ENCODE measurements at places on chromosomes 5 and 9.

GRCh38 chr5:143760131-143760505 is 51.8 kb upstream of the HMHB1 start:
- H3K4me1 ChIP-seq = no peaks in the 10 kb centered on the region
- H3K27me3 ChIP-seq = no peaks in the 10 kb centered on the region
- no peak for DNase-seq
- H3K4me3 ChIP-seq = no peak overlapping the region
- H3K27ac ChIP-seq = no peak overlapping the region
- no peaks in the 10 kb centered on the region for H3K36me3 ChIP-seq

- H3K27me3 ChIP-seq = no peaks in the 10 kb centered on the region
- H3K4me3 ChIP-seq = no peak overlapping the region
- H3K4me1 ChIP-seq = no peaks in the 10 kb centered on the region
- no peaks in the 10 kb centered on the region for H3K36me3 ChIP-seq
- no peak for DNase-seq
Measured at GRCh38 chr9:80968611-80969010, 720.7 kb downstream of the TLE1 start.

DNA sequence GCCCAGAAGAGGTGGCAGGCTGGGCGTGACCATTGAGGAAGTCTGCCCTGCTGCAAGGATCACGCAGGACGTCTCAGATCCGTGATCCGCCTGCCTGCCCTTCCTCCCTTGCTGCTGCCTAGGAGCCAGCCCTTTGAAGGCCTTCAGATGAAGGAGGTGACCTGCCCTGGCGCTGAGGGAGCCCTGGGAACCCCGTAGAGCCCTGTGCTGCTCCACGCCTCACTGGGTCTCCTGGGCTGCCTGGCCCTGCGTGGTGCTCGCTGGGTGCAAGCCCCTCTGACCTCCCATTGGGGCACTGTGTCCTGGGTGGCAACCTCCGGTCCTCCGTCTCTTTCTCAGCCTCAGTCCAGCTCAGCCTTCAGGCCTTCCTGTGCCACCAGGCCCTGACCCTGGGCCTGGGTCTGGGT is 295.3 kb upstream of the IRX4 start:
- no peak for DNase-seq
- no peak overlapping the region for H3K4me3 ChIP-seq
- H3K27me3 ChIP-seq = no peaks in the 10 kb centered on the region
- H3K4me1 ChIP-seq = no peaks in the 10 kb centered on the region
- H3K36me3 ChIP-seq = no peaks in the 10 kb centered on the region

DNA sequence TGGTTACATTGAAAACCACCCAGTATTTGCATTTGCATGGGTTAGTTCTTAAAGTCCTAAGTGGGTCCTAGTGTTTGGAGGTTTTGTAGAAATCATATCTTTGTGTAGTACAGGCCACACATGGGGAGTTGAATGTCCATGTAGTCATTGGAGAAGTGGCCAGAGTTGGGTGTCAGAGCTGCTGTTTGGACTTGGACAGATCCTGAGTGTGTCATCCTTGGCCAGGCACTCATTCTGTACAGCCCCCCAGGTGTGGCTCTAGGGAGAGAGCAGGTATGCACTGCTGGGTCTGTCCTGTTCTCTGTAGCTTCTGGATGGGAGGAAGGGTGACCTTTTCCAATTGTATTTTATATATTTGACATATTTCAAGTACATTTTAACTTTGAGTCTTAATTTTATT is 82.4 kb downstream of the IQGAP2 start:
- H3K4me3 ChIP-seq = no peak overlapping the region
- DNase-seq = no peak
- H3K4me1 ChIP-seq = no peaks in the 10 kb centered on the region
- H3K36me3 ChIP-seq = no peaks in the 10 kb centered on the region
- H3K27me3 ChIP-seq = no peaks in the 10 kb centered on the region

DNA sequence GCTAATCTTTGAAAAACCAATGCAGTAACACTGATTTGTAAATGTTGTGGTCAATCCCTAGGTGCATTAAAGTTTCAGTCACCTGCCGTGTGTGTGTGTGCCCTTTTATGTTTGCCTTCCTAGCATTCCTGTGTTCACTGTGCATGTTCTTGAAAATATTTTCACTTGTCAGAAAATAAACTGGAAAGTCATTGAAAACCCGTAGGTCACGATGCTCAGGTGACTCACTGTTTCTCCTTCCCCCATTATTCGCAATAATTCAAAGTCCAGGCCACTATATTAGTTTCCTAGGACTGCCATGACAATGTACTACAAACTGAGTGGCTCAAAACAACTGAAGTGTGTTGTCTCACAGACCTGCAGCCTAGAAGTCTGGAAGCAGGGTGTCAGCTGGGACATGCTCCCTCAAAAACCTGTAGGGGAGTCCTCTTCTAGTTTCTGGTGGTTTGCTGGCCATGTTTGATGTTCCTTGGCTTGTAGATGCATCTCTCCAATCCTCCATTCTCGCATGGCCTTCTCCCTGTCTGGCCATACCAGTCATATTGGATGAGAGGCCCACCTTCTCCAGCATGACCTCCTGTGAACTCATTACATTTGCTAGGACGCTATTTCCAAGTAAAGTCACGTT is 29.3 kb downstream of the MARVELD2 start:
- H3K27me3 ChIP-seq = no peaks in the 10 kb centered on the region
- DNase-seq = no peak
- no peak overlapping the region for H3K4me3 ChIP-seq
- H3K27ac ChIP-seq = no peak overlapping the region
- no peaks in the 10 kb centered on the region for H3K4me1 ChIP-seq

DNA sequence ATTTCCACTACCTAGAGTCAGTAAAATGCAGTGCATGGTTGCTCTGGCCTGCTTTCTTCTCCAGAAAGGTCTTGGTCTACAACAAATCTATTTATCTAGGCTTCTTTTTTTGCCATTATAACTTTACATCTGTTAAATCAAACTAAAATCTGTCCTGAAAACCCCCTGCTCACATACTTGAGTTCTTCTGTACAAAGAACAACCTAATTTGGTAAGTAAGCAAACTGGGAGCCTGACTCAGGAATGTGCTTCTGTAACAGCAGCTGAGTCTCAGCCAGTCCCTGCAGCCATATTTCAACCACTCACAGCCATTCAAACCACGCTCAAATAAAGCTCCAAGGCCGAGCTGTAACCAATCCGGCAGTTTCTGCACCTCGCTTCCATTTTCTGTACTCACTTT is 95.8 kb downstream of the PLPP1 start:
- H3K27me3 ChIP-seq = no peaks in the 10 kb centered on the region
- H3K36me3 ChIP-seq = peaks cover 82% of the 10 kb centered on the region
- peak overlapping the region; percentile 30 for H3K27ac ChIP-seq
- no peak for DNase-seq

DNA sequence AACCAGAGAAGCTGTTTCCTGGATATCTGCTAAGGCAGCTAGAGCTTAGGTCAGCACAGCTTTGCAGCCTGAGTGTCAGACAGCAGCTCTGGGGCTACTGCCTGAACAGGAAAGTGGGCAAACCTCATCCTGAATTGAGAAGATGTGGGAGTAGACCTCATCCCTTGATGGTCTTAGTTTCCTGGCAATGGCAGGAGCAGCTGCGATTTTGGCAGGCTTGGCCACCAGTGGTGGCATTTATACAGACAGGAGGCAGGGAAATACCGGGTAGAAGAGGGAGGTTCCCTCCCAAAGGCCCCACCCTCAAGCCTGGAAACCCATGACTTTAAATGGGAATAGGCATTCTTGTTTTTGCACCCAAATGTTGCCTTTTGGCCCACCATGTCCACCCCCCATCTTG is 69.7 kb downstream of the LIX1 start:
- no peak for DNase-seq
- no peaks in the 10 kb centered on the region for H3K36me3 ChIP-seq
- H3K27me3 ChIP-seq = no peaks in the 10 kb centered on the region
- no peaks in the 10 kb centered on the region for H3K4me1 ChIP-seq

- H3K36me3 ChIP-seq = no peaks in the 10 kb centered on the region
- H3K4me1 ChIP-seq = no peaks in the 10 kb centered on the region
- H3K27me3 ChIP-seq = no peaks in the 10 kb centered on the region
- H3K4me3 ChIP-seq = no peak overlapping the region
Measured at GRCh38 chr9:16601991-16602390, 268.5 kb downstream of the BNC2 start.

DNA sequence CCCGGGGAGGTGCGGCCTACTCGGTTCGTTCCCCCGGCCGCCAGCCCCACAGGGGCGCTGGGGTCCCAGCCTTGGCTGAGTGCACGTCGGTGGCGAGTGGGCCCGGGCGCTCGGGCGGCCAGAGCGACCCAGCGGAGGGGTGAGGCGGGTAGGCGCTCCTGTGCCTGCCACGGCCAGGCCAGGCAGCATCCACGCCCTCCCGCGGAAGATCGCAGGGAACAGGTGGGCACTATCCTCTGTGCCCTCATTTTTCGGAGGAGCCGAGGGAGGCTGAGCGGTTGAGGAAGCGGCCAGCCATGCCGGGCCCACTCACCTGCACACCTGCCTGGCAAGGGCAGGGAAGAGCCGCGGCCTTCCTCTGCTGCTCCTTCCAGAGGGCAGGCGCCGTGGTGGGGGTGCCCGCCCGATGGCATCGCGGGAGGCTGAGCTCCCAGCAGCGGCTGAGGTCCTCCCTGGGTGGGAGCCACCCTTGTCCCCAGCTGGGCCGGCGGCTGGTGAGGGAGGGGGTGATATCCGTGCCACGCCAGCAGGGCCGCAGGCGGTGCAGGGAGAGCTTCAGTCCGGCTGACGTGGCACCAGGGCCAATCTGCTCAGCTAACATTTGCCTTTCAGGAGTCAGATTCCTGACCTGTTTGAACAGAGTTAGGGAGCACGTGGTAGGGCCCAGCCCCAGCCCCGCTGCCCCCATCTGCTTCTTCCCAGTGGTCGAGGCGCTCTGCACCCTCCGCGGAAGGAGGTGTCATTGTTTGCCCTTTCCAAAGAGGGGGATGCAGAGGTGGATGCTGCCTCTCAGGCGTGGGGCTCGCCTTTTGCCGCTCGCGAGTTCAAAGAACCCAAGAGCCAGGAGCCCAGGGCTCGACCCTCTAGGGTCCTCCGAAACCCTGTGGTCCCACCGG is 1.6 kb upstream of the SEC16A start:
- peaks cover 4% of the 10 kb centered on the region for H3K4me1 ChIP-seq
- peak overlapping the region; percentile 100 for H3K27ac ChIP-seq
- peaks cover 8% of the 10 kb centered on the region for H3K36me3 ChIP-seq
- DNase-seq = no peak
- peaks cover 17% of the 10 kb centered on the region for H3K27me3 ChIP-seq

Measured in endodermal cell (in vitro differentiated cells).